ENCODE measurements at places on chromosomes 6 and 20.

- no peak for DNase-seq
Observed at GRCh38 chr20:17565169-17565845, 4.6 kb upstream of the DSTN start.

DNA sequence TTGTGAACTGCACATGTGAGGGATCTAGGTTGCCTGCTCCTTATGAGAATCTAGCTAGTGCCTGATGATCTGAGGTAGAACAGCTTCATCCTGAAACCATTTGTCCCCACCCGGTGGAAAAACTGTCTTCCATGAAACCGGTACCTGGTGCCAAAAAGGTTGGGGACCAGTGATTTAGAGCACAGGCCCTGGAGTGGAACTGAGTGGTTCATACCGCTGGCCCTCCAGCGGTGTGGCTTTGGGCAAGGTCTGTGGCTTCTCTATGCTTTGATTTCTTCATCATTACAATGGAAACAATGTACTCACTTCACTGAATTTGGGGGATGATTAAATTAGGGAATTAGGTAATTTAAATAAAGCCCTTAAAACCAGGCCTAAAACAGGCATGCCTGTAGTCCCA is 36.3 kb downstream of the CD164 start:
- no peak for DNase-seq

- DNase-seq, result no peak
Observed at GRCh38 chr6:107697682-107698081, 126.4 kb downstream of the SCML4 start.

GRCh38 chr6:87082160-87082721 is 12.7 kb downstream of the CGA start:
- no peak for DNase-seq

DNA sequence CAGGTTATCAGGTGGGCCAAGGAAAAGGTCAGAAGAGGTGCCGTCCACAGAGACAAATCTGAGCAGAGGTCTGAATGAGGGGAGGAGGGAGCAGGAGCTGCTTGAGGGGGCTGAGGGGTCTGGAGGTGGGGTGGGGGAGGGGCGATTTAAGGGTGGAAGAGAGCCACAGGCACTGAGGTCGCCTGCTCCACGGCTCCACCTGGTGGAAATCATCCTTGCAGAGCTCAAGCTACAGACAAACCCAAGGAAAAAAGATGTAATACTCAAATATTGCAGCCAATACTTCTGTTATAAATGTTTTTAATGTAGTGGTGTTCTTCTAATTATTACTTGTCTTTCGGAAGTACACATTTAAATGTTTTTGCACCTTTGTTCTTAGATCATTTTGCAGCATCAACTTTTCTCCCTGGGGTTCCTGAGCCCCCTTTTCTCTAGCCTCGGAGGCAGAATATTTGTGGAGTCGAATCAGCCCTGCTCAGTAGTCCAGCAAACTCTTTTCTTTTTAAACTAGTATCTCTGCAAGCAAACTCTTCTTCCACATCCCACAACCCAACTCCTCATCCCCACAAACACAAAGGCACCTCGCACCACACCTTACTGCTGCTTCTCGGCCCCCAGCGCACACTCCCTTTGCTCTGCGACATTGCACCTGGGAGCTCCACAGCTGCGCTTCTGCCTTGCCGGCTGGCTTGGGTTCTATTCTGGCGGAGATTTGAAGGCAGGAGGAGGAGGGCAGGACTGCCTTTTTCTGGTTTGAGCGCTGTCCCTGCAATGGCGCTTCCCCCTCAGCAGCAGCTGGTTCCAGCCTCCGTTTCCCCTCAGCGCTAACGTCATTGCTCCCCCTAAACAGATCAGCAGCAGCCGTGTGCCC is 51.0 kb upstream of the TFAP2A start:
- DNase-seq, result no peak

GRCh38 chr6:155561257-155561965 is 105.8 kb upstream of the NOX3 start:
- DNase-seq, result no peak

- DNase-seq, result no peak
Observed at GRCh38 chr6:79010422-79010821, 67.6 kb downstream of the PHIP start.

DNA sequence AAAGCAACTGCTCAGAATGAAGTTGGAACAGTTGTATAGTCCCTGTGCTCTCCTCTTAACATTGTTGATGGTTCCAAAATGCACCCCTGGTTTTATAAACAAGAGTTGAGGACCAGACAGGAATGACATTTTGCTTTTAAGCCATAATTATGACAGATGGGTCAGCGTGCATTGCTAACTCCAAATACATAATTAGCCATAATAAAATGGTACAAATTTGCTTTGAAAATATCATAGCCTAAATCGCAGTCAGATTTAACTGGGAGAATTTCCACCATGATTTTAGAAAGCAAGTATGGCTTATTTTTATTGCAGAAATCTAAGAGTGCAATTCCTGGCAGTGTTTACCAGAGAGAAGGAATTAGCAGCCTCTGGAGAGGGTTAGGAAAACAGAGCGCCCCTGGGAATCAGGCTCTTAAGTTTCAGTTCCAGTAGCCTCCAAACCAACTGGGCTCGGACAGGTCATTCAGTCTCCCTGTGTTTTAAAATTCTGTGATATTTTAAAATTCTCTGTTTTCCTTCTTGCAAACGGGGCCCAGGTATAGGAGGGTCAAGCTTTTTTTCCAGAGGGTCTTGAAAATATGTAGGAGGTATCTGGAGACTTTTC is 302.3 kb downstream of the TBC1D7 start:
- no peak for DNase-seq

DNA sequence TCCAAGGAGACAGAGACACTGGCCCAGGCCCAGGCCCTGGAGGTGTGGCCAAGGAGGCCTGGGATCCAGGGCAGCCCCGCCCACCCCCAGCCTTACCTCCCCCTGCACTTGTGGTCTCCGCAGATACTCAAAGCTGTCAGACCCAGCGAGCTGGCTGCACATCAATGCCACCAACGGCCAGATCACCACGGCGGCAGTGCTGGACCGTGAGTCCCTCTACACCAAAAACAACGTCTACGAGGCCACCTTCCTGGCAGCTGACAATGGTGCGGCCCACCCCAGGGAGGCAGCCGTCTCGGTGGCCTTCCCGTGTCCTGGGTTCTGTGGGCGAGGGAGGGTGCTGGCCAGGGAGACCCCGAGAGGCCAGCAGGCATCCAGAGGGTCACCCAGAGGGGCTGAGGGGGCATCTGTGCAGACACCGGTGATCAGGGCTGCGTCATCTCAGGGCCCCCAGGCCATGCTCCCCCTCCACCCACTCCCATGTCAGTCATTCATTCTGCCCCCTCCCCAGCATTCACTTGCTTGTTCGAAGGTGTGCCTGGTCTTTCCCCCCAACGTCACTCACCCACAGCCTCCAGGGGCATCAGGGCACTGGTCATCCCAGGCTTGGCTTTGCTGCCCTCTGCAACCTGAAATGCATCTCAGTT is 141.3 kb downstream of the TAF4 start:
- no peak for DNase-seq
